EH (cell line): ENCODE measurements at places on chromosomes 4 and X.

GRCh38 chr4:175386776-175387507, 425.1 kb downstream of the GPM6A start:
- no peak for DNase-seq

- peak; percentile 2 for DNase-seq
Observed at GRCh38 chr4:112140536-112140935, 4.7 kb upstream of the FAM241A start.

DNA sequence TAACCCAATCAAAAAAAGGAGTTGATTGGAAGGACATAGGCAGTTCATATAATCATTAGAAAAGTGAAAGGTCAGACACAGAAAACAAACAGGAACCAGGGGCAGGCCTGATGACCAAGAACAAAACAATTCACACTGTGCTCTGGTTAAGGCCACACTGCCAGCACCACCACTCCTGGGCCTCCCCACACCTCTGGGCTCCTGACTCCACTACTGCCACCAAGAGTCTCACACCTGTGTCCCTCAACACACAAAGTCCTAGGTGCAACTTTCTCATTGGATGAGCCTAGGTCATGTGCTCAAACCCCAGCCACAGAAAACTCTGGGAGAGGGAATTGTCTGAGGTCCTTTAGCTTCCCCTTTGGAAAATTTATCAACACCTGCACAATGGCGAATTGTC, 11.1 kb upstream of the FAM9C start:
- DNase-seq: no peak

- no peak for DNase-seq
Observed at GRCh38 chr4:145639186-145639698, 20.1 kb downstream of the MMAA start.

GRCh38 chrX:44961817-44962607, 89.0 kb downstream of the KDM6A start:
- no peak for DNase-seq

DNA sequence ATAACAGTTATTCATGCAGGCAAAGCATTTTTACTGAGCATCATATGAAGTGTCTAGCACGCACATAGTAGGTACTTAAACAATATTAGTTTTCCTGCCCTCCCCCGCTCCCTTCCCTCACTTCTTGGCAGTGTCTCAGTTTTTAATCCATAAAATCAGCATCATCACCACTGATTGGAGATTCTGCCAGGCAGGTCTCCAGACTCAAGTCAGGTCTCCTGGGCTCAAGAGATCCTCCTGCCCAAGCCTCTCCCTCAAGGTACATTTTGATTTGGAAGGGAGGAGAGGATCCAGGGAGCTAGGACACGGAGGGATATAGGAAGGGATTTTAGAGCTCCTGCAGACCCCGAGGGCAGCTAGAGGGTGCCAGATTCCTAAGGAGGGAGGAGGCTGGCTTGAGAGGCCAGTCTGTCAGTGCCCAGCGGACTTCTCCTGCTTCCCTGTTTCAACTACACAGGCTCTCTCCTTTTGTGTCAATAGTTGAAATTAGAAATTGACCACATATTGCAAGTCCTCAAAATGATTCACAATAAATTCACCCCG, 4.4 kb upstream of the FAT1 start:
- DNase-seq: peak; percentile 73

DNA sequence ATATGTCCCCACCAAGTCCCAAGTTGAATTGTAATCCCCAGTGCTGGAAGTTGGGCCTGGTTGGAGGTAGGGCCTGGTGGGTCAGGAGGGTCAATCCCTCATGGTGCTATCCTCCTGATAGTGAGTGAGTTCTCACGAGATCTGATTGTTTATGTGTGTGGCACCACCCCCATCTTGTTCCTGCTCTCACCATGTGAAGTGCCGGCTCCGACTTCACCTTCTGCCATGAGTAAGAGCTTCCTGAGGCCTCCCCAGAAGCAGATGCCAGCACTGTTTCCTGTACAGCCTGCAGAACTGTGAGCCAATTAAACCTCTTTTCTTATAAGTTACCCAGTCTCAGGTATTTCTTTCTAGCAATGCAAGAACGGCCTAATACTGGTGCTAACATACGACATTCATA, 22.7 kb upstream of the TMEM33 start:
- DNase-seq: no peak

DNA sequence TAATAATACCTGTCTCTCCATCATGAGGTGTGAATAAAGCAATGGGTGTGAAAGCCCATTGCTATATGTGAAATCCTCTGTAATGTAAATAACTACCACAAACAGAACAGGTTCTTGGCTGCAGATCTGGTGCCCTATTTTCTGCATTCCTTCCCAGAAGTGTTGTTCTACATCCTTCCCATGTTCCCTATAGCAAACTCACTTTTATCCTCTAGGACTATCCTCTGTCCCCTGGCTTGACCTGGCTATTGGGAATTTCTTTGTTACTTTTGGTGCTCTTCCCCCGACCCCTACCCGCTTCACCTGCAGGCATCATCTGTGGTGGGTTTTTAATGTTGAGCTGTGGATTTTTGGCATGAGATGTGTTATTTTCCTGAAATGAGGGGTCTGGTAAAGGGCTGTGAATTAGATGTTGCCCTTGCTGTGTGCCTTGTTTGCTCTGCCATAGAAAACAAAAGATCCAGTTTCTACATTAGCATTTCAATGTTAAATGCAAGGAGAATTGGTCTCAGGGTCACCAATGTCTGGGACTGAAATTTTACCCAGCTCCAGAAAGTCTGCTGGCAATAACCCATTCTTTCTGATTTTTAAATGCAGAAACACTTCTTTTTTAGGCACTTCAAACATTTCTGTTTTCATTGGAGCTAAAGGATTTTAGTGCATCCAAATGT, 13.6 kb upstream of the FREM3 start:
- DNase-seq: no peak

GRCh38 chr4:11632483-11632882, 203.8 kb upstream of the HS3ST1 start:
- DNase-seq: no peak

GRCh38 chr4:30932581-30932980, 212.4 kb downstream of the PCDH7 start:
- no peak for DNase-seq

DNA sequence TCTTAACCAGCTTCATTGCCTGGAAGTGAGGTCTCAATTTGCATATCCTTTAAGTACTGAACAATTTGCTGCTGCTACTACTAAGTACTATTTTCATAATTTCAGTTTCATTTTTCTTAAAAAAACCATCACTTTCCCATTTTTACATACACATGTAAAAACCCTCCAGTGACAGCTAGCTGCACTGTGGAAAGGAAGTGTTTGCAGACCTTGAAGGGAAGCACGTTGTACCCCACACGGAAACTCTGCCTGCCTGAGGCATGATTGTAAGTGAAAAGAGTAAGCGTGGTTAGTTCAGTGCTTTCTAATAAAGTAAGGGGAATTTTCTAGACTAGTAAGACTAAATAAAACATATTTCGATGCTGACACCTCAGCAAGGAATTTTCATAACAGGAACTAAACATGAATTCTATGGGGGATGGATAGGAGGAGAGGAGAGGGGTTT, 103.6 kb downstream of the RAPGEF2 start:
- peak; percentile 84 for DNase-seq

GRCh38 chr4:168893807-168894206, 116.2 kb downstream of the CBR4 start:
- no peak for DNase-seq

GRCh38 chr4:91963486-91963885, 340.3 kb upstream of the GRID2 start:
- DNase-seq: no peak

GRCh38 chr4:8076023-8076422, 82.6 kb downstream of the ABLIM2 start:
- no peak for DNase-seq

- no peak for DNase-seq
Observed at GRCh38 chr4:23291139-23291538, 598.4 kb downstream of the GBA3 start.

DNA sequence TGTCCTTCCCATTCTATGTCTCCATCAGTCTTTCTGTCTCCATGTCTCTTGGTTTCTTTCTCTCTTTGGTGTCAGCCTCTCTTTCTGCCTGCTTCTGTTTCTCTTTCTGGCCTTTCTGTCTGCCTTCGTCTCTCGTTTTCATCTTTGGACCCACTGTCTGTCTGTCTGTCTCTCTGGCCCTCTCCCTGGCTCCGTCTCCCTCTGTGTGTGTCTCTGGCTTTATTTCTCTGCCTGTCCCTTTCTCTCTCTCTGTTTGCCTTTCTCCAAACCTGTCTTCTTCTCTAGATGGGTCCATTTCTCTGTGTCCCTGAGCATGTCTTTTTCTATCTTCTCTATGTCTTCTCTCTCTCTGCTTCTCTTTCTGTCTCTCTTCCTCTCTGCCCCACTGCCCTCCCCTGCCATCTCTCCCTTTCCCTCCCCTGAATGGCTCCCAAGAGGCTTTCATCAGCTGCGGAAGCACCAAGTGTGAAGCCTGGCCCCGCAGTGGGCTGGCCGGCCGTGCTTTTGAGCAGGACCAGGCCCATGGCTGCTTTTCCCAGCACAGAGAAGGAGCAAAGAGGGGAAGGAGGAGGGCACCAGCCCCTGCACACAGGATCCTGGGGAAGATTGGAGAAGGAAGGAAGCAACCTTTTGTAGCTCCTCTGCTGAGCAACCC, 57.4 kb downstream of the PJA1 start:
- no peak for DNase-seq

DNA sequence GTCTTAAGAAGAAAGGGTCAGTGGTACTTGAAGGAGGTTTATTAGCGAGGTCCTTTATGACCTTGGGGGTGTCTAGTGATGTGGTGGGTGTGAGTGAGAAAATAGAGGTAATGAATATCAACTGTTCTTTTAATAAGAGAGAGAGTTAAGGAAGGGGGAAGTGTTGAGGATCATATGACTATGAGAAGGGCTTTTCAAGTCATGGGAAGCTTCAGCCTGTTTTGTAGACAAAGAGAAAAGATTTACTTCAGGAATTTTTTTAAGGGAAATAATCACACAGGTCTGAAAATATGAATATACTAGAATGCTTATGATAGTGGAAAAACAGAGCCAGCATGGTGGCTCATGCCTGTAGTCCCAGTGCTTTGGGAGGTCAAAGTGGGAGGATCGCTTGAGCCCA, 41.3 kb upstream of the MTMR1 start:
- no peak for DNase-seq

GRCh38 chrX:11663875-11664210, 1.9 kb downstream of the ARHGAP6 start:
- DNase-seq: no peak

DNA sequence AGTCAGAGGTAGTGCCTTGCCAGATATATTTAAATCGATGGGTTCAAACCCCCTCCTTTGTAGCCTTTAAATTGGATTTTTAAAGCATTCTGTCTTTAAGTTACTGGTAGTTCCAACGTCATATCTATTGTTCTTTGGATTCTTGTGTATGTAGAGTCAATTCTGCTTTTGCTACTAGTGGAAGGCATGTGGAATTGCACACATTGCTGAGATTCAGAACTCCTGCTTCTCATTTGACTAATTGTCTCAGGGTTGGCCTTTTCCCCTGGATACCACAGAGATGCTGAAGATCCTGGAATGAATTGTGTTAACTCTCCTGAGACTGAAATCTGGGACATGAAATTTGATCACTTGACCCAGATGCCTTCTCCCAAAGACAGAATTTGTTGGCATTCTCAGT, 328.3 kb upstream of the RPS6KA3 start:
- DNase-seq: peak; percentile 6

DNA sequence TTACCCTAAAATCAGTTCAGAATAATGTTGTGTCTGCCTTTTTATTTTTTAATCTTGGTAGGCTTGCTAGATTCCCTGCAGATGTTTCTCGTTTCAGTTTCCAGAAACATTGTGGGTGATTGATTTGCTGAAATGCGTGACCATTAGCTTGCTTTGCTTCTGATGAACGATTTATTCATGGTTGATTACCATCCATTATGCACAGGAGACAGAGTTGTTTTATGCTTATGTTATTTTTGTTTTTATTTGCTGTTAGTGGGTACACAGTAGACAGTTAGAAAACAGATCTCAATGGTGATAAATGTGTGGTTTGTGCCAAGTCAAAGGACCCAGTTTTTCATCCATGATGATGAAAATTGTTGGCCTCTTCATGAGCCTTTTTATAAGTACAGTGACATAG, 455.6 kb upstream of the BOD1L1 start:
- no peak for DNase-seq

DNA sequence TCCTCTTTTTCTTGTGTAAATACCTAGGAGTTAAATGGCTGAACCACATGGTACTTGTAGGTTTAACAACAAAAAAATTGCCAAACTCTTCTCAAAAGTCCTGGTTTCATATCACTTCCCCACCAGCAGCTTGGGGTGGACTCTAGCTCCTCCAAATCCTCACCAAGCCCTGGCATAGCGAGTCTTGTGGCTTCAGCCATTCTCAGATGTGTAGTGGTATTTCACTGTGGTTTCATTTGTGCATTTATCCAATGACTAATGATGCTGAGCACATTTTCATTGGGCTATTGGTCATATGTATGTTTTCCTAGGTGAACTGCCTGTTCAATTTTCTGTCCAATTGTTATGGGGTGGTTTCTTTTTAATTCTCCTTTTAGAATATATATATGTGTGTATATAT, 249.3 kb downstream of the NLGN4X start:
- no peak for DNase-seq

DNA sequence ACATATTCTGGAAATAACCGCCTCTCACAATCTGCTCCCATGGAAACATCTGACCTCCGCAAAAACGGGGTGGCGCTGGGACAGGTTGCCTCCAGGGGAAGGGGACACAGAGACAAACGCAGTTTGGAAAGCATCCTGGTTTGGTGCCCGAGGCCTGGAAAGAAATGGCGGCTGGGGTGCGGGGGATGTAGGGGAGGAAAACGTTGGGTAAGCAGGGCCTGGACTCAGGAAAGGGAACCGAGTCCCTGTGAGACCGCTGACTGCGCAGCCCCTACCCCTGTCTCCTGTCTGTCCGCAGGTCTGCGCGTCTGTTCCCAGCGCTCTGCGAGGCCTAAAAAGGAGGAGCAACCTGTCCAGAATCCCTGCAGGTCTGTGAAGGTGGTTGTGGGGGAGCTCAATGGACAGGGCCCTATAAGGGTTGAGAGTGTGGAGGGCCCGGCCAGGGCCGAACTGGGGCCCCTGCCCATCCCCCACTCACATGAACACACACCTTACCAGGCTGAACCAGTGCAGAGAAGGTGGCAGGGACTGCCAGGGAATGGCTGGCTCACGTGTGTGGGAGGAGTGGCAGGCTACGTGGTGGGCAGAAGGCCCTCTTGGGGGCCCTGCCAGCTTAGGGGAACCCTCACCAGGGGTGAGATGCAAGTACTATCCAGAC, 672 bp downstream of the TCEAL3 start:
- peak; percentile 15 for DNase-seq

- DNase-seq: no peak
Observed at GRCh38 chr4:101187841-101188240, 159.5 kb downstream of the PPP3CA start.
